Activated CD4-positive, alpha-beta T cell treated with anti-CD3 and anti-CD28 coated beads, Interleukin-2, amount 50 U/mL, for 24 hours (primary cell): ENCODE measurements at places on chromosomes 7 and 10.

DNA sequence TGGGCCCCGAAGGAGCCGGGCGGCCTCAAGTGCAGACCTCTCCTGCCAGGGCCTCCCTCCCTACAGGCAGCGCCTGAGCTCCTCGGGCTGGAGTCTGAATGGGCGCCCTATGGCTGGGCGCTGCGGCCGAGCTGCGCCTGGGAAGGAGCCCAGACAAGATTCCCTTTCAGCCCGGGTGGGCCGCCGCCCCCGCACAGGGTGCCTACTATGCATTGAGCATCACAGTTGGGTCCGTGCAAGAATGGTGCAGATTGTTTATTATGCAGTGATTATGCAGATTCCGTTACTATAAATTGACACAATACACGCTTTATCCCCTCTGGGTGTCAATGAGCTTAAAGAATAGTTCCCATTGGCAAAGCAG, 77.2 kb upstream of the PDGFA start:
- DNase-seq: no peak

GRCh38 chr7:128914566-128915151, 4.2 kb upstream of the KCP start:
- DNase-seq: no peak

DNA sequence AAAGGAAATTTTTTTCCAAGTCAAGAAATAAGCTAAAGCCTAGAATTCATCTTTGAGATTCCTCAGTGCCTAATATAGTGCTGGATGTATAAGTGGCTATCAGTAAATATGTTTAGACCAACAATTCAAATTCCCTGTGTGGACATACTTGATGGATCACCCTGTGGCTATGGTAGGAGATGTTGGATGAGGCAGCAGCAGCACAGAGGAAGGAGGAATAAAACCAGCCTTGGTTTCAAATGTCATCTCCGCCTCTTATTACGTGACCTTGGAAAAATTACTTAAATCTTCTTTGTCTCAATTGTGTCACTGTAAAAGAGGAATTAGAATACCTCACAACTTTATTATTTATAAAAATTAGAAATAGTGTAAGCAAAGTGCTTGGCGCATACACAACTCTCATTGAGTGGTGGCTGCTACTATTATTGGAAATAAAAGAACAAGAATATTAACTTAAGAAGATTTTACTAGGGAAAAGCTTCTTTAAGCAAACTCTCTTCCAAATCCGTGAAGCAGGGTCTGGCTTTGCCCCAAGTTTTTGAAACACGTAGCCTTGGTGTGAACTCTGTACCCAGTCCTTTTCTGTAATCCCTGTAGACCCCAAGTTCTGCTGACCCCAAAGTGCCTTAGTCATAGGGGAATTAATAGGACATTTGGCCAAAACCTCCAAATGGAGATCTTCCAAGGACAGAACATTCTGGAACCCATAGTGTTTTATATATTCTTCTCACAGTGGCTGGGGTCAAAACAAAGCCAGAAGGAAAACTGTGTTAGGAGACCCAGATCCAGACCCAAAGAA, 283.8 kb downstream of the PTEN start:
- DNase-seq: no peak

GRCh38 chr7:47361746-47362215, 220.1 kb downstream of the TNS3 start:
- peak; percentile 7 for DNase-seq

DNA sequence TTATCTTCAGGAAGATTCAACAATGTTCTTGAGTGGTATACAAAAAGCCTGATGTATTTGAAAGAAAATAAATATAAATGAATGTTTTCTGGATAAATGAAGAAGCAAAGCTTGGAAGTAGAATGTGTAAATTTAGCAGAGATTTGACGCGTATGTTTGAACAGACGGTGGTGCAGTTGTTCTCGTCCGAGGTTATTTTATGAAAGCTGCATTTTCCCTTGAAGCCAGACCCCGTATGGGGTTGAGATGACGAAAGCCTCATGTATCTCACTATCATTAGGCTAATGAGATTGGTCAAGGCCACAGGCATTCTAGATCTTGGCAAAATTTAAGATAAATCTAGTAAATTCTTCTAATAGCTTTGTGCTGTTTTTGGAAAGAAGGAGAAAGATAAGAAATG, 195.2 kb downstream of the NXPH1 start:
- DNase-seq: no peak
